Mesenchymal stem cell (in vitro differentiated cells and primary cell): ENCODE measurements at places on chromosomes 13 and 19.

GRCh38 chr19:33530296-33530695, 8.7 kb upstream of the PEPD start:
- DNase-seq: no peak

DNA sequence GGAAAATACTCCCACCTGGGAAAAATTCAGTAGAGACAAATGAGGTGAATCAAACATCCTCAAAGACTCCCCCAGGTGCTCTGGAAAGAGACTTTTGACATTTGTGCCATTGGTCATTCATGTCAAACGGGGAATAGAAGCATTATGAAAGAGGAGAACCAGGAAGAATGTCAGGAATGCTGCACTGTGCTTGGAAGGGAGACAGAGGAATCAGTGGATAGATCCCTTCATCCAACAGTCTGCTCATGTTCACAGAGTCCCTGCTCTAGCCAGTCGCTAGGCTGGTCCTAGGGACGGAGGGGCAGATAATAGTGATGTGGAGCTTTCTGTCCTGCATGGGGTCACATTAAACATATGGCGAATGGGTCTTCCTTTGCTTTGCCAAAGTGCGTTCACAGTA, 384.4 kb downstream of the FGF9 start:
- DNase-seq: no peak

DNA sequence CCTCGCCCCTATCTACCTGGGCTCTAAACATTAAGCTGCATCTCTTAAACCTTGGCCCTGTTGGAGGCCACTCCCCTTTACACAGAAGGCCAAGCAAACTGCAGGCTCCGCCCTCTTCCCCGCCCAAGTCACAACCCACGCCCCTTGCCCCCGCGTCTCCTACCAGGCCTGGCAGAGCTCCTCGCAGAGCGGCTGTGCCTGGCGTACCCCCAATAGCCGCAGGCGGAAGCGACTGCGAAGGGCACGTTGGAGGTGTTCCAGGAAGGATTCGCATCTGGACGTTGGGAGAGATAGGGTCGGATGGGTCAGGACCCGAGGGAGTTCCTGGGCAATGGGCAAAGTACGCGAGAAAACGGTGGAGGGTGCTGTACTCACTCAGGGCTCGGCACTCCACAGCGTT, 5.9 kb downstream of the RTBDN start:
- no peak for DNase-seq

GRCh38 chr13:80666782-80667552, 326.0 kb upstream of the SPRY2 start:
- no peak for DNase-seq

DNA sequence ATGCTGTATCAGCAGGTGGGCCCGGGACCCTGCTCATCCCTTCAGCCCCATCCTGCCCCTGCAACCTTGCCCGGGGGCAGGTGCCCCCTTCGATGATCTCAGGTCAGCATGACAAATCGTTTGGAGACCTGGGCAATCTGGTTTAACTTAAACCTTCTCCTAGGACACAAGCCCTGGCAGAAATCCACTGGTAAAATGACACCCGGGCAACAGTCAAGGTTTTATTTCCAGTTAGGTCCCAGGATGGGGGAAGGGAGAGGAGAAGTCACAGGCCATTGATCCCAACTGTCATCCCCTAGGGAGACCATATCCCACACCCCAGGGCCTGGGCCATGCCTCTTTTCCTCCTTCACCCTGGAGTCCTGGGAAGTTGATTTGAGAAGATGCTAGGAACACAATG, 1.8 kb upstream of the PLIN5 start:
- no peak for DNase-seq

- no peak for DNase-seq
Measured at GRCh38 chr19:43748685-43749084, 6.1 kb downstream of the SMG9 start.

GRCh38 chr19:36987091-36987490, 71.0 kb downstream of the ZNF568 start:
- no peak for DNase-seq

DNA sequence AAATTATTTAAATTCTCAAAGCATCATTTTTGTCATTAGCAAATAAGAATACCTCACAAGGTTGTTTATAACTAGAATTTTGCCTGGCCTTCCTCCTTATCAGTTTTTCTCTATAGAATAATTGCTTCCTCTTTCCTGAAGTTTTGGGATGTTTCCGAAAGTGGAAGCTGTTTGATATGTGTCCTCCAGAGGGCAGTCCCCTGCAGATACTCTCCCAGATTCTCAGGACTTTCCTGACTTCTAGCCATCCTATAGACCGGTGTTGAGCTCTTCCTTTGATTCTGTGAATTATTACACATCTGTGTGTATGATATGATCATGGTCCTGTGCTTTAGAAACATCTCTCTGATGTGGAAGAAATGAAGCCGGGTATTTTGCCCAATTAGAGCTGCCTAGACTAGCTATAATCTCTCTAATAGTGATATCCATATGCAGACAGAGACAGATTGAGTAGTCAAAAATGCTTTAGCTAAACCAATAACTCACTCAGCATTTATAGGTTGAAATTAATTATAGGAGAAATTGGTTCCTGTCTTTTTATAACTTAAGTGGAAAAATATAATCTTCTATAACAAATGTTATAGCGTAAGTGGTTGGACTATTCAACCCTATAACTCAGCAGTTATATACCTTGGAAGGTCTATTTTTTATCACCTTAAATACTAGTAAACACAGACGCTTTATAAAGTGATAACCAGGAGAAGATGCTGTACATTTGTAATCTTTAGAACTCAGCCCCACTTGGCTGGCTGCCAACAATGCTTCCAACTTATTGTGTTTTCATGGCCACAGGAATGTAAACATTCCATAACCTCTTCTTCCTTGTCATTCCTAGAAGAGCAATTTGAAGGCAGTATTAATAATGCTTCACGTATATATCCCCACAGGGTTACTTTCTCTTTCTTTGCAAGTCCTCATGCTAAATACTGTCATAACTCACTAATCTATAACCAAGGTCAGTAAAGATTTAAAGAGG, 201.0 kb upstream of the RXFP2 start:
- peak; percentile 25 for DNase-seq

DNA sequence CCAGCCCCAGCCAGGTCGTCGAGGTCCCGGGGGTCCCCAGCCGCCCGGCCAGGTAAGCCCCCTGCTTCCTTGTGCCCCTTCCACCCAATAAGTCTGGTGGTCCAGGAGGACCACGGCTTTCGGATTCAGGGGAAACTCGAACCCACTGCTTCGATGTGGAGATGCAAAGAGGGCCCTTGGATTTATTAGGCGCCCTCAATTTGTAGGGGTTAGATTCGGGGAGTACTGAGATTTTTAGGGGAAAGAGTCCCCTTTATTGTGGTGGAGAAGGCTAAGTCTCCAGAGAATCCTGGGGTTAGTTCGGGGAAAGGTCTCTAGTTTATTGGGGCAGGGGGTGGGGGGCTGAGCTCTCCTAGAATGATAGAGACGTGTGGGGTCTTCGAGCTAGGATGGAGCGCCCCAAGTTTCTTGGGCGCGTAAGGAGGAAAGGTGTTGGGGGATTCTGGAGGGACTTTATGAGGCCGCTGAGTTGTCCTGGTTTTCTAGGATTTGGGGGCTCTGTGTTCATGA, 3.8 kb upstream of the LTBP4 start:
- DNase-seq: no peak

DNA sequence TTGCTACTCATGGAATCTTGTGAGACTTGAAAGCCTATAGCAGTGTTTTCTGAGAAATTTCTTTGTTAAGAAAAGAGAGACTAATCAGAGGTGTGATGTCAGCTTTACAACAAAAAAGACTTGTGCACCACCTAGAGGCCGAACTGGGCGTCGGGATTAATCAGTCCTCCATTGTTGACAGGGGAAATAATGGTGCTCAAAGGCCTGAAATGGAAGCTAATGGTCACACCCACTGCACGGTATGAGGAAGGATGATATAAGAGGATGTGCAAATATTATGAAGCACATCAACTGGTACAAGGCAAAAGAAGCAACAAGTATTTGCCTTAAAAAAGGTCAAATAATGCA, 480.2 kb upstream of the MIR17HG start:
- DNase-seq: peak; percentile 81

DNA sequence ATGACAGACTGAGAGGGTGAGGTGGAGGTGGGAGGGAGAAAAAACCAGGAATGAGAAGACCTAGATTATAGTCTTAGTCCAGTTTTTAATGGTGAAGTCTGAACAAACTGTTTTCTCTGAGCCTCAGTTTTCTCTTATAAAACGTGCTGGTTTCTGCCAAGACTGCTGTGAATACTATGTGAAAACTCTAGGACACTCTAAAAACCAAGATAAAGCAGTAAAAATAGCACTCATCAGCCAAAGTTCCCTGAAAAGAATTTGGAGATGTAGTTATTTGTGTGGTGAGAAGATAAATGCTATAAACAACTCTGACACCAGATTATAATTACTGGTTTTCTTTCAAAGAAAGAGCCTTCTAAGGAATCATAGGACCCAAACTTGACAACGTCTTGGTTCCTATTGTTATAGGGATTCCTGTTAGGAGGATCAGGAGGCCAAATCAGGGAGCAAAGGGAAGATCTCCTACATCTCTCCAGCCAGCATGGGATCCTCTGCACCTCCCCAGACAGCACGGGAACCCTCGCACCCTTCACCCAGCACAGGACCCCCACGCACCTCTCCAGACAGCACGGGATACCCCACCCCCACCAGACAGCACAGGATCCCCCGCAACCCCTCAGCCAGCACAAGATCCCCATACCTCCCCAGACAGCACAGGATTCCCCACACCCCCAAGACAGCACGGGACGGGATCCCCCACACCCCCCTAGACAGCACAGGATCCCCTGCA, 130.2 kb downstream of the MIPEP start:
- no peak for DNase-seq

- DNase-seq: no peak
Measured at GRCh38 chr19:12617646-12618045, 6.9 kb downstream of the ZNF791 start.

DNA sequence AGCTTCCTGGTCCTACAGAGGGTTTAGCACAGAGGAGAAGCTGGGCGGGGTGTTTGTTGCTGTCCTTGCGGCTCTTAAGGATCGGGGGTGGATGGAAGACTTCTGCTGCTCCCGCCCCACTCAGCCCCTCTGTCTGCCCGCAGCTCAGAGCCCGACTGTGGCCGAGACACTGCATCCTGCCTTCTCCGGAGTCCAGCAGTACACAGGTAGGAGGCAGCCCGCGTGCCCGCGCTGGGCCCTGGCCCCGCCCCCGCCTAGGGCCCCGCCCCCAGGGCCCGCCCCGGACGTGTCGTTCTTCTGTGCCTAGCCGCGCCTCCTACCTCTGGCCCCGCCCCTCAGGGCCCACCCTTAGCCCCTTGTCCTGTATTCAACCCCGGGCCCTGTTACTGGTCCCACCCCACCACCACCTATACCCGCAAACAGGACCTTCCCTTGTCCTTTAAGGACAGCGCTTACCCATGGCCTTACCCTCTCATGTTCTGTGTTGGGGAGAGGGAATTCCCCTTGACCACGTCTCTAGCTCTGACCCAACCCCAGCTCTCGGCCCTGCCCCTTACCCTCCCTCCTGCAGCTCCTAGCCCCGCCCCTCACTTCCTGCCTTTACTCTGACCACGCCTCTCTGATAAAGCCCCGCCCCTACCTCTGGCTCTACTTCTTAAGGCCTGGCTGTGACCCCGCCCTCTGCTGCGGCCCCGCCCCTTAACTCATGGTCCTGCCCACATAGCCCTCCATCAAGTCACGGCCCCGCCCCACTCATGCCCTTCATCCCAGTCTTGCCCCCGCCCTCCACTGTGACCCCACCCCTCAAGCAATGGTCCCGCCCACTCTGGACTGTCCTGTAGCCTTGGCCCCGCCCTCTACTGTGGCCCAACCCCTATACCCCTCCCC, 60.5 kb downstream of the CELF5 start:
- peak; percentile 76 for DNase-seq

DNA sequence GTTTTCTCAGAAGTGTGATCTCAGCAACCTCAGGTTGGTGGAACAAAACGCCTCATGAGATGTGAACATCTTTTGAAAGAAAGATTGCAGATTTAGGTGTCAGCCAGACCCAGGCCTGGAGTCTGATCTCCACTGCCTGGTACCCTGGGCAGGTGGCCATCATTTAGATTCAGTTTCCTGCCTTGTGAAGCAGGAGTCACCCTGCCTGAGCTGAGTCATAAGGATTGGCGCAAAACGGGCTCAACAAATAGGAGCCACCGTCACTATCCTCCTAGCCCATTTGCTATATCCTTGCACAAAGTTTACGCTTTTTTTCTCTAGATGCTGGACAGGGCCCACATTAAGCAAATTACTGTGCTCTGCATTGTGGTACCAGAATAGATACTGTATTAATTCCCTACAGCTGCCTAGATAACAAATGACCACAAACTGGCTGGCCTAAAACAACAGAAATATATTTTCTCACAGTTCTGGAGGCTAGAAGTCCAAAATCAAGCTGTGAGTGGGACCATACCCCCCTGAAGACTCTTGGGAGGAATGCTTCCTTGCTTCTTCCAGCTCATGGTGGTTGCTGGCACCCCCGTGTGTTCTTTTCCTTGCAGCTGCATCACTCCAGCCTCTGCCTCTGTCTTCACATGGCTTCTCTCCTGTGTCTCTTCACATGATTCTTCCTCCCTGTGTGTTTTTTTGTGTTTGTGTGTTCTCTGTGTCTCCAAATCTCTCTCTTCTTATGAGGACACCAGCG, 38.2 kb downstream of the TNFSF11 start:
- DNase-seq: no peak

DNA sequence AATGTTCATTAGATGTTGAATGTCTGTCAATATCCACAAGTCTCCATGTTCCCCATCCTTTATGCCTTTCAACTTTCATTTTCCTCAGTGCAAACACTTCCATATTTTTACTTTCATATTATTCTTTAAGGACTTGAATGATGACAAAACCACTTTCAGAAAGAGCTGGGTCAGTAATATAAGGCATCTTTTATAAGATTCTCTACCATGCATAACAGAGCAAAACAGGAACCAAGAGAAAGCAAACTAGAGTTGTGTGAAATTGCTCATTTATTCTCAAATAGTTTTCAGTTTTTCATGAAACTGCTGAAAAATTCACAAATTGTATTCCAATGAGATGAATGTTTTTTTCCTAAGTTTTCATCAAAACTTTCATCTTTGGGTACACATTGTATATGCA, 1247.6 kb downstream of the PCDH17 start:
- no peak for DNase-seq

- DNase-seq: no peak
Measured at GRCh38 chr13:59621773-59622172, 542.0 kb downstream of the DIAPH3 start.

DNA sequence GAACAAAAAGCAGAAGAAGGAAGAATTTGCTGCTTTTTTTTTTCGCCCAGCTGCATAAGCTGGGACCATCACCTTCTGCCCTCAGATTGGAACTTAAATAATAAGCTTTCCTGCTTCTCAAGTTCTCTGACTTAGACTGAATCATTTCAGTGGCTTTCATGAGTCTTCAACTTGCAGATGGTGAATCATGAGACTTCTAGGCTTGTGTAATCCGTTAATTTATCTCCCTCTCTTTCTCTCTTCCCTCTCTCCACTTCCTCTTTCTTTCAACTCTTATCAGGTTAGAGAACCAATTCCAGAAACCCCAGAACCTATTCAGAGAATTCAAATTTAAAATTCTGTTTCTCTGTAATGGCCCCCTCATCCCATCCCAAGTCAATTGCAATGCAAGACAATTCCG, 1153.7 kb downstream of the PCDH9 start:
- DNase-seq: no peak
